Eye (tissue), 1 donor: ENCODE measurements at places on chromosomes 7 and 10.
A peak's percentile ranks its signal among the peaks of the same experiment; 100 is the strongest.

- no peak for DNase-seq
These were observed 40.7 kb upstream of the LEP start for GRCh38 chr7:128200376-128200775.

DNA sequence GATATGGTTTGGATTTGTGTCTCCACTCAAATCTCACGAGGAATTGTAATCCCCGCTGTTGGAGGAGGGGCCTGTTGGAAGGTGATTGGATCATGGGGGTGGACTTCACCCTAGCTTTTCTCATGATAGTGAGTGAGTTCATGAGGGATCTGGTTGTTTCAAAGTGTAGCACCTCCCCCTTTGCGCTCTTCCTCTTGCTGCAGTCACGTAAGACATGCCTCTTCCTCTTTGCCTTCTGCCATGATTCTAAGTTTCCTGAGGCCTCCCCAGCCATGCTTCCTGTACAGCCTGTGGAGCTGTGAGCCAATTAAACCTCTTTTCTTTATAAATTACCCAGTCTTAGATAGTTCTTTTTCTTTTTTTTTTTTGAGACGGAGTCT lies 17.1 kb downstream of the CDNF start:
- DNase-seq, result no peak

DNA sequence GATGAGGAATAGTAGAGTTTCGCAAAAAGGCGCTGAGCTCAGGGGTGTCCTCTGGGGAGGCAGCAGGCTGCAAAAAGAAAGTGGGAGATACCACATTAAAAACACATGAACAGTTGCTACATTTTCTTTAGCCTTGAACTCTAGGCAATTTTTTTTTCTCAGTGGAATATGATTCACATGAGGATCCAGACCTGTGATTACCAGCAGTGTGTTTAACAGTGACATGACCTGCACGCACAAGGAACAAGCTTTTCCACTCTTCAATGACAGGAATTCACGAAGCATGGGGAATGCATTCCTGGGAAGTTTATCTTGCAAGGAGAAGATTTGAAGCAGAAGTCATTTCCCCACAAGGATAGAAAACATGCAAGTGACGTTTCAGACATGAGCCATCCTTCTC lies 161.6 kb downstream of the ITGA8 start:
- DNase-seq, result peak; percentile 8

- DNase-seq, result no peak
These were observed 4.9 kb downstream of the IPMK start for GRCh38 chr10:58262766-58263165.

- no peak for DNase-seq
These were observed 442.8 kb downstream of the PLXNA4 start for GRCh38 chr7:132133501-132133900.

GRCh38 chr10:115827231-115828009 lies 445.6 kb downstream of the GFRA1 start:
- peak; percentile 35 for DNase-seq

- DNase-seq, result no peak
These were observed 13.6 kb upstream of the DPYSL4 start for GRCh38 chr10:132173185-132173584.

GRCh38 chr7:146661929-146662328 lies 545.3 kb downstream of the CNTNAP2 start:
- DNase-seq, result no peak

DNA sequence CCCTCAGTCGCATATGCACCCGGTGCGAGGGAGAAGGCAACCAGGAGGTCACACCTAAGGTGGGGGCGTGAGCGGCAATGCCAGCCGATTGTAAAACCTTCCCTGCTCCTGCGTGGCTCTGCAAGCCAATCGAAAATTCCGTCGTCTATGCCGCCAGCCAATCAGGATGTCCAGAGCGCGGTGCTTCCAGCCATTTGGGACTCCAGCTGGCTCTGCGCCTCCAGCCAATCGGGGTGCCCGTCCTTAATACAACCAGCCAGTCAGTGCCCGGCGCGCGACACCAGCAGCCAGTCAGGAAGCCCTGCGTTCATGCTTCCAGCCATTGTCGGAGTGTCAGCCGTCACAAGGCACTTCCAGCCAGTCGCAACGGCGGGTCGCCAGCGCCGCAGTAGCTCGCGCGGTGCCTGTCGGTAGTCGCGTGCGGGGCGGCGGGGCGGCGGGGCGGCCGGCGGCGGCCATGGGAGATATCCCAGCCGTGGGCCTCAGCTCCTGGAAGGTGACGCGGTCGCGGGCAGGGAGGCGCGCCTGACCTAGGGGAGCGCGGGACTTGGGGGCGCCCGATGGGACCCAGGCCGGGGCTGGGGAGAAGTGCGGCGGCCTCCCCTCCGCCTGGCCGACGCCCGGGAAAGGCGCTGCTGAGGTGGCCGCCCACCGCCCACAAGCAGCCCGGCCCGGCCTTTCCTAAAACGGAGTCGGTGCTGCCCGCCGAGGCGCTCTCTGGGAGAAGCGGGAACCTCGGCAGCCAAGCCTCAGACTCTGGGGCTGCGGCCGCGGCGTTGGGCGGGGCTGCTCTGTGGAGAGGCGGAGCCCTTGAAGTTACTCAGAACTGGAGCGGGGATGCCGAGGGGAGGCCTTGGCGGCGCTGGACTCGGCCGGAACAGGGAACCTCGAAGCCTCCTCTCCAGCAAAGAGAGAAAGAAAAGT lies at the start of gene AKR1E2:
AKR1E2 (plus strand) TSS at position 340 of the 924 bp plus-strand sequence; CDS start at position 458, 118 bp downstream.
- DNase-seq, result peak; percentile 93

DNA sequence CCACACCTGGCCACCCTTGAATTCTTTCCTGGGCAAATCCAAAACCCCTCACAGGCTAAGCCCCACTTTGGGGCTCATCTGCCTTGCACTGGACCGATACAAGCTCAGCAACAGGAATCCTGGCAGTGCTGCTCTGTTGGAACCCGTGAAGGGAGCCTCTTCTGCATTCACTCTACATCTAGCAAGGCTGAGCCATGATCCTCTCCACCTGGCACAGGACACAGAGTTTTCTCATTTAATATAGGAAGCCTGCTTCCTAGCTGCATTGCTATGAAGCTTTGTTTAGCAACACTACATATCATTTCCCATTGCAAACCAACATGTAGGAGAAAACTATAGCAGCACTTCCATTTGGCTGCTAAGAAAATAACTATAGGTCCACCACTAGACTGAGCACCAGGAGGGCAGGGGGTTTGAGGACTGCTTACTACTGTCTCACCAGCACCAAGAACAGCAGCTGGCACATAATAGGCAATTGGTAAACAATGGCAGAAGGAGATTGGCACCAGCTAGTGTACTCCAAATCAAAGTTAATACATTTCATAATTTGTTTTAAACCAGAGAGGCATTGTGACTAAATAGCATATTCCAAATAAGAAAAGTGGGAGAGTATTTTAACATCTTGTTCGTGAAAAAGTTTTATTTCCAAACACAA lies 56.1 kb downstream of the CPVL start:
- no peak for DNase-seq

DNA sequence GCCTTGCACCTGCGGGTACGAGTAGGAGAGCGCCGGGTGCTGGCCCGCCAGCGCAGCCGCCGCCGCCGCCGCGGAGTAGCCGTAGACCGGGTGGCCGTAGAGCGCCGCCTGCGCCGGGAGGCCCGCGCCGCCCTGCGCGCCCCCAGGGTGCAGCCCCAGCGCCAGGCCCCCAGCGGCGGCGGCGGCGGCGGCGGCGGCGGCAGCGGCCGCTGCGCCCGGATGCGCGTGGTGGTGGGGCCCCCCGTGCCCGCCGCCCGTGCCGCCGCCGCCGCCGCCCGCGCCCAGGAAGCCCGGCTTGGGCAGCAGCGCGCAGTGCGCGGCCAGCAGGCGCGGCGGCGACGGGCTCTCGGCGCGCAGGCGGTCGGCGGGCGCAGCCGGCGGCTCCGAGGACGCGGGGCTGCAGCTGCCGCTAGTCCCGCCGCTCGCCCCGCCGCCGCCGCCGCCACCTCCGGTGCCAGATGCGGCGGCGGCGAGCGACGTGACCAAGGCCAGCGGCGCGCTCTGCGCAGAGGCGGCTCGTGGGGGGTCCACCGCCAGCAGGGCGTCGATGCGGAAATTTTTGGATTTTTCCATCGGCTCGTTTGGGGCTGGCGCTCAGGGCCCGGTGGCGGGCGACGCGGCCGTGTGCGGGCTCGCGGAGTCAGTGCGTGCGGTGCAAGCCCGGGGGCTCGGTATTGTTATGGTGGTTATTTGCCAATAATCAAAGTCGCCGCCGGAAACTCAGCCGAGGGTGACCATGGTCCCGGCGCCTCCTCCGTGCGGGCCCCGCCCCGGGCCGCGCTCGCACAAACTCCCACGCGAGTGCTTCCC lies 480 bp downstream of the MNX1 start:
- DNase-seq, result no peak

GRCh38 chr10:66828957-66829356 lies 96.9 kb upstream of the LRRTM3 start:
- no peak for DNase-seq

- DNase-seq, result no peak
These were observed 103.1 kb upstream of the CABCOCO1 start for GRCh38 chr10:61559615-61560014.

- DNase-seq, result no peak
These were observed 63.0 kb downstream of the HDAC9 start for GRCh38 chr7:18558503-18558902.

DNA sequence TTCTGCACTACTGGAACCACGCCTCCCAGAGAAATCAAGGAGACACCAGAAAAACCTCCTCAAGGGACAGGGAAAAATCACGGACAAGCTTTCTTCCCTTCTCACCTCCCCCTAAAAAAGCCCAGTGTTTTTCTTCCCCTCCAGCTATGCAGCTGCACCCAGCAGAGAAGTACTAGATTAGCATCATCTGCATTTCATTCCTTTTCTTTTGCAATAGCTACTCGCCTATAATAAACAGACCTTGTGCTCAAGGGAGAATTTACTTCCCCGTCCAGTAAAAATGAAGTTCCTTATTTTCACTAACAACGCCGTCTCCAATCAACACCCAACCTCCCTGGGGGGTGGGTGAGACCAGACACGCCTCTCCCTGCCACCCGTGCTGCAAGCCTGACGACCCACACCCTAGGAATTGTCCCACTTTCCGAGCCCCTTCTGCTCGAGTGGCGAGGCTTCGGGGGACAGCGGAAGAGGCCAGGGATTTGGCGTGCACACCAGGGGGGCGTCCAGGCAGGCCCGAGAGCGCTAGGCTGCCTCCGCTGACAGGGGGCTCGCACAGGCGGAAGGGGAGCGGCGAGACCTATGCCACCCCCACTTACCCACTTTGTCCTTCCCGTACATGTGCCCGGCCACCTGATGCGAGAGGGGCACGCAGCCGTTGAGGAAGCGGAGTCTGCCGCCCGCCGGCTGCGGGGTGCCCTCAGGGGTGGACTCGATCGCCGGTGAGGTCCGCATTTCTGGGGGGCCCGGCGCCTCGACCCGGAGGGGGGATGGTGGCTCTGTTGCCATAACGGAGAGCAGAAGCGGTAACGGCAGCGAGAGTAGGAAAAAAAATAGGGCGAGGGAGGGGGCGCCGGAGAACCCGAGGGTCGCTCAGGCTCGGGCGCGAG lies 625 bp downstream of the IPMK start:
- peak; percentile 81 for DNase-seq

GRCh38 chr7:43750016-43750887 lies 8.2 kb upstream of the BLVRA start:
- DNase-seq, result peak; percentile 18

DNA sequence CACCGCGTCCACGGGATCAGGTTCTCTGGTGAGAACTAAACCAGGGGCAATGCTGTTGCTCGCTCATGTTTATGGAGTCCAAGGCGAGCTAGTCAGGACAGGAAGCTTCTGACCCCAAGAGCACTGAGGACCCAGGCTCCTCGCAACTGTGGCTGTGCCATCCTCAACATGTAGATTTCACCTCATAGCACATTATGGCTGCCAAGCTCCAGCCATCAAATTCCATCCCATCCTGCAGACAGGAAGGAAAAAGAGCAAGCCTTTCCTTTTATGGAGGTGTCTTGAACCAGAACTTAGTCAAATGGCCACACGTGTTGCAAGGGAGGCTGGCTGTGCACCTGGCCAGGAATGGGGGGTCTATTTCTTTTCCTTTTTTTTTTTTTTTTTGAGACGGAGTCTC lies 16.1 kb upstream of the NKX6-2 start:
- no peak for DNase-seq

DNA sequence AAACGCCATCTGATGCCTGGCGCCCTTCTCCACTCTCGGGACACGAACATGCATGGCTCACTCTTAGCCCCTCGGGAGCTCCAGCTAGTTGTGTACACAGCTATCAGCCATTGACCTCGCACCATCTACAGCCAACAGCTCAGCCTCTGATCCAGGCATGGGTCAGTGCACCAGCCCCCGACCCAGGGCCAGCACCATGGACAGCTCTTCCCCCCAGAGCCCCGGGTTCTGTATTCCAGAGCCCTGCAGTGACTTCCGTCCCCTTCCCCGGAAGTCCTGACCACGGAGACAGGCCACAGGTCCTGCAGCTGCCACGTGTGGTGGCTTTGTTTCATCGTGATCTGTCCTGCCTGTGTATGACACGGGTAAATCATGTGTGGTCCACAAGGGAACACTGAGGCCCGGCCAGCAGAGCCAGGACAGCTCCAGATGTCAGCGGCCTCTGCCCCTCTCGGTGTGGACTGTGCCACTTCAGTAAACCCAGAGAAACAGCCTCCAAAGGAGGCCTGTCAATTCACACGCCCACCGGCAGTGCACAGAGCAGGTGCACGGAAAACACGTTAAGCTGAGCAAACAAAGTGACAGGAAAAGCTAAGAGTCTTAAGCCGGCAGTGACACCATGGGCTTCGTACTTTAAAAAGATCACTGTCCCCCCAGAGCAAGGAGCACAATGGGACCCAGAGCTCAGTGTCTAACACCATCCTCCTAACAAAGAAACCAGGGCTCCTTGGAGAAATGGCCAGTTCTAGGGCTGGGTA lies 13.0 kb downstream of the STK32C start:
- peak; percentile 62 for DNase-seq

DNA sequence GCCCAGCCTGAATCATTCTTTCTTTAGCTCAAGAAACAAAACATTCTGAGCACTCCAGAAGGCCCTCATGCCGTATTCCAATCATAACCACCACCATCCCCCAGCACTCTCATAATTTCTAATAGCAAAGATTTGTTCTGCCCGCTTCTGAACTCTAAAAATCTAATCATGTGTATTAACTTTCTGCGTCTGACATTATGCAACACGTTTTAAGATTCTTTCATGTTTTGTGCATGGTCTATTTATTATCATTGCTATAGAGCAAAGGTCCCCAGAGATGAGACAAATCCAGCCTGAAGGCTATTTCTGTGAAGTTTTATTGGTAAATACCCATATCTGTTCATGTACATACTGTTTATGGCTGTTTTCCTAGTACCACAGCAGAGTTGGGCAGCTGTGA lies 8.8 kb downstream of the GDI2 start:
- no peak for DNase-seq

- peak; percentile 59 for DNase-seq
These were observed 1.3 kb downstream of the IMMP2L start for GRCh38 chr7:111560773-111561653.

GRCh38 chr10:104413528-104413927 lies 59.9 kb downstream of the CFAP58 start:
- no peak for DNase-seq

DNA sequence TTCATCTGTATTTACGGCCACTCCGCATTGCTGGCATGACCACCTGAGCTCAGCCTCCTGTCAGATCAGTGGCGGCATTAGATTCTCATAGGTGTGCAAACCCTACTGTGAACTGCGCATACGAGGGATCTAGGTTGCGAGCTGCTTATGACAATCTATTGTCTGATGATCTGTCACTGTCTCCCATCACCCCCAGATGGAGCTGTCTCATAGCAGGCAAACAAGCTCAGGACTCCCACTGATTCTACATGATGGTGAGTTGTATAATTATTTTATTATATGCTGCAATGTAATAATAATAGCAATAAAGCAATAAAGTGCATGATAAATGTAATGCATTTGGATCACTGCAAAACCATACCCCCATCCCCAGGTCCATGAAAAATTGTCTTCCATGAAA lies 1172.9 kb upstream of the AUTS2 start:
- no peak for DNase-seq
